ENCODE measurements at places on chromosomes 11 and 22.

- no peak for DNase-seq
Measured at GRCh38 chr22:19543970-19544708, 19.9 kb upstream of the CLDN5 start.

GRCh38 chr11:1933416-1934334 lies 13.5 kb upstream of the MRPL23 start:
- no peak for DNase-seq

DNA sequence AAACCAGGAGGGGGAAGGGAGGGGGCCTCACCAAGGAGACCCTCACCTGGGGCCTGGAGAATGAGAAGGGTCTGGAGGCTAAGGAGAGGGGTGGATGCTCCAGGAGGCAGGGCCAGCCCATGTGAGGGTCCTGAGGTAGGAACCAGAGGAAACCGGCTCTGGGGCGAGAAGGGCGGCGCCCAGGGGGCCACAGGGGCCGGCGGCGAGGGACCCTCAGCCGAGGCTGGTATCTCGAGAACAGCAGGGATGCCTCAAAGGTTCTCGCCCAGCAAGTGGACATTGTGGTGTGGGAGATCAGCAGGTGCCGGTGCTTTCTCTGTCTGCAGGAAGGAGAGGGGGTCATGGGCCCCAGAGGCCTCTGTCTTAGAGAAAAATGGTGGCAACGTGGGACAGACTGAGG lies 47.9 kb downstream of the CDKN1C start:
- DNase-seq = no peak

DNA sequence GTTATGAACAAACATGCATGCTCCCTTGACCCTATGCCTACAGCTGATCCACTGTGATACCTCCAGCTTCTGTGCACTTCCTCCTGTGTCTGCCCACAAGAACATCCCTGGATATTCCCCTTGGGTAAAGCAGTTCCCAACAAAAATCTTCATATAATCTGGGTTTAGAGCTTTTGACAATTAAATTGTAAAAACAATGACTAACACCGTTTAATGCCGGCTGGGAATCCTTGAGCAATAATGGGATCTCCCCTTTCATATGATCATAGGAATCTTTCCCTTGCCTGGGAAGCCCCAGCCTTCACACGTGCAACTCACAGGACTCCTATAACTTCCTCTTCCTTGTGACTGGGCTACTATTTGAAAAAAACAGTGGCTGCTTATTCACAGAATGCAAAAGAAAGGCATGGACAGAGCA lies 6.3 kb upstream of the ZC3H12C start:
- no peak for DNase-seq

GRCh38 chr11:3194016-3194816 lies 24.4 kb downstream of the MRGPRG start:
- no peak for DNase-seq

GRCh38 chr11:79807506-79807905 lies 366.7 kb upstream of the TENM4 start:
- DNase-seq = no peak

- DNase-seq = no peak
Measured at GRCh38 chr11:102026959-102027358, 20.3 kb upstream of the CFAP300 start.

DNA sequence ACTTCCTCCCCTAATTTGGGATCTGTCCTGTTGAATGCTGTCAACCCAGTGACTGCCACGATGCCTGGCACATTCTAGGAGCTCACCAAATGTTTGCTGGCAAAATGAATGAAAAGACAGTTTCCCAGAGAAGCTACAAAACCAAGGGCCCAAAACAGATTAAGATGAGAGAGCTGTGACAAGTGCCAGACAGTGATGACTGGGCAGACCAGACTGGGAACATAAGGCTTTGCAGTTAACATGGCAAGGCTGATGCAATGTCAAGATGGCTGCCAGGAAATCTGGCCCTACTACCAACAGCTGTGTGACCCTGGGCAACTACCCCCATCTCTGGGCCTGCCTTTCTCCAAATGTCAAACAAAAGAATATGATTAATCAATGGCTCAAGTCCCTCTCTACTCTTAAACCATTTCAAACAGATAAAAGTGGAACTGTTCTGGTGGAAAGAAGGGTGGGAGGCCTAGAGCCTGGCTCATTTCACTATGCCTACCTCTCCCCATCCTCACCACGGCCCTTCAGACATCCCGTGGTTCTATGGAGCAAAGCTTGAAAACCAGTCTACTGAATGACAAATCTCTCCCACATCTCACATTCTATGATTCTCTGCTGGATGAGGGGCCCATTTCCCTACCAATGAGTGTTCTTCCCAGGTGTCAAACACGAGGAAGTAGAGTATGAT lies 12.8 kb downstream of the AP1B1 start:
- peak; percentile 85 for DNase-seq

DNA sequence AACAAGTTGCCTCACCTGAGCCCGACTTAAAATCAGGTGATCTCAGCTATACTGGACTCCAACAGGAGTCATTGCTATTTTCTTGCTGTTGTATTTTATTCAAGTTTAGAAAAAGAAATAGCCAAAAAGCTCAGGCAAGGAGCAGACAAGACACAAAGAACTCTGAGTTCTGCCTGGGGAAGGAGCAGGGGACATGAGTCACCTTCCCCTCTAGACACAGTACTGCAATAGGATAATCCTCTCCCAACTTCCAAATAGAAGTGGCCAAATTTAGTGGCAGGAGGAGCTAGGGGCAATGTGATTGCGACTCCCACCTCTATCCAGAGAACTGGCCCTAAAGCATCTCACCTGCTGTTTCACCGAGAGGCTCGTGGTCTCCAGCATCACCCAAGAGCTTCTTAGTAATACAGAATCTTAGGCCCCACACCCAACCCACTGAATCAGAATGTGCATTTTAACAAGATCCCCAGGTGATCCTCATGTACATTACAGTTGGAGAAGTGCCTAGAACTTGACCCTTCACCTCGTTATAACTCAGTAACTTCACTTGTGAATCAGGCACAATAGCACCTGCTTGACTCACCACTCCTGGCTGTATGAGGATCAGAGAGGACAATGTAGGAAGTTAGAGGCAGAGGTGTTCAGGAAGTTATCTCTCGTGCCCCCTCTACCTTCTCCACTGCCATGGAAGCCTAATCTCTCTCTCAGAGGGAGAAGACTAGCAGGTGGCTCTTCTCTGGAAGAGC lies 56.8 kb upstream of the FBXO3 start:
- no peak for DNase-seq

DNA sequence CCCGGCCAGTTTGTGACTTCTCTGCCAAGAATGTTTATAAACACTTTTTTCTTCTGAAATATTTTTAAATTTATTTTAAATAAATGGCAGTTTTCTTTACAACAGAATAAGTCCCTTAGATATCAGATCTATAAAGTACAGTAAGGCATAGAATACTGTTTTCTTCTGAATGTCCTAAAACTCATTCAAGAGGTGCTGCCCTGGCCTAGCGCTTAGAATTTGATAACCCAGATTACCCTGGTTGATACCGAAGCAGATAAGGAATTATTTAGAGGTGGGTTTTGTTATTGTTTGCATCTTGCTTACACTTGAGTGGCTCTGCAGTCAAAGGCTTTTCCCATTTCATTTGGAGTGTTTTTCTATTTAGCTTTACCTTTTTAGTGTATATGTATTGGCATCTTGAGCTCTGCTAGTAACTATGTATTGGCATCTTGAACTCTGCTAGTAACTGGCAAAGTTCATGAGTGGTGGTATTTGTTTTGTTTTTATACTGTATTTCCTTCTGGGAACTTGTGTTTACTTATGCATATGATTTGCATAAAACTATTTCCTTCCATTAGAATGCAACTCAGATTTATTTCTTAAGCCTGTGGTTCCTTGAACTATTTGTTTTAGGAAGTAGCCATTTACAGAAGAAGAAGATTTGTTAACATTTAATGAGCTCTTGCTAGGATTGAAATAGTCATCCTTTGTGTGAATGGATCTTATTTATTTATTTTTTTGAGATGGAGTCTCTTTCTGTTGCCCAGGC lies 1.2 kb downstream of the ACAD8 start:
- no peak for DNase-seq

- no peak for DNase-seq
Measured at GRCh38 chr11:76778874-76779273, 4.3 kb upstream of the TSKU start.

DNA sequence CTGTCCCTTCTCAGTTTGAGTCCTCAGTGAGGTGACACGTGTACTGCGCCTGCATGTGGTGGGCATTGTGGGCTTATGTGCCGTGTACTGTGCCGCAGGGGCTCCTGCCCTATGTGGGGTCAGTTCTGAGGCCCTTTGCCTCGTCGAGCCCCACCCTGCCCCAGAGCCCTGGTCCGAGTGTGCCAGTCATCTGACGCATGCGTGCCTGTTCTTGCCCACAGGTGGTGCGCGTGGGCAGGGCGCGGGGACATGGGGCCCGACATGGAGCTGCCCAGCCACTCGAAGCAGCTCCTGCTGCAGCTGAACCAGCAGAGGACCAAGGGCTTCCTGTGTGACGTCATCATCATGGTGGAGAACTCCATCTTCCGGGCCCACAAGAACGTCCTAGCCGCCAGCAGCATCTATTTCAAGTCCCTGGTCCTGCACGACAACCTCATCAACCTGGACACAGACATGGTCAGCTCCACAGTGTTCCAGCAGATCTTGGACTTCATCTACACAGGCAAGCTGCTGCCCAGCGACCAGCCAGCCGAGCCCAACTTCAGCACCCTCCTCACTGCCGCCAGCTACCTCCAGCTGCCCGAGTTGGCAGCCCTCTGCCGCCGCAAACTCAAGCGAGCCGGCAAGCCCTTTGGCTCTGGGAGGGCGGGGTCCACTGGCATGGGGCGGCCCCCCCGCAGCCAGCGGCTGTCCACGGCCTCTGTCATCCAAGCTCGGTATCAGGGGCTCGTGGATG lies 22.3 kb upstream of the TMEM191C start:
- no peak for DNase-seq

DNA sequence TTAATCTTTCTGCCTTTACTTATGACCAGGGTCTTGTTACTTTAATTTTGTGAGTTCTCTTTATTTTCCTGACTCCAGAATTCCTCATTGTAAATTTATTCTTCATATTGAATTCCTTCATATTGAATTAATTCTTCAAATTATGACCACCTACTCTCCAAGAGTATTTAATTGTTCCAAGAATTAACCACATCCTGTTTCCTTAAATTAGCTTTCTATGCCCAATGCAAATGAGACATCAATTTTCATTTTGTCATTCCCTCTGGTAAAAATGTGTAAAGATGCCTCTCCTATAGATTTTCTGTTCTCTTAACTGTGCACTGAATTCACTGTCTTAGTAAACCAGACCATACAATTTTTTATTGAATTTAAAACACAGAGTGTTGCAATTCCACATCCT lies 211.2 kb upstream of the GRIA4 start:
- DNase-seq = no peak

DNA sequence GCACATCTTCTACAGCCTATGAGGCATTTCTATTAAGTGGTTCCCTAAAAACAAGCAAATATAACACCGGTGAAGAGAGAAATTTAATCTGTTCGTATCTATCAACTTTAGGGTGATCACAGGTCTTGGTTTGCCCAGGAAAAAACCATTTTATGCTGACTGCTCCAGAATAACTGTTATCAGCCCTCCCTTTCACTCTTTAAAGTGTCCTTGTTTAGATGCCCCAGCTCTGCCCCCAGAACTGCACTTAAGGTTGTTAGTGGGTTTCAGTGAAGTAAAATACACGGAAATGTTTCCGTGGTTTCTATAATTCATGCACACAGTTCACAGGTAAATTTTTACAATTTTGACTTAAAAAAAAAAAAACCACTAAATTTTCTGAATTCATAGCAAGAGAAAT lies 70.0 kb downstream of the NARS2 start:
- DNase-seq = no peak

DNA sequence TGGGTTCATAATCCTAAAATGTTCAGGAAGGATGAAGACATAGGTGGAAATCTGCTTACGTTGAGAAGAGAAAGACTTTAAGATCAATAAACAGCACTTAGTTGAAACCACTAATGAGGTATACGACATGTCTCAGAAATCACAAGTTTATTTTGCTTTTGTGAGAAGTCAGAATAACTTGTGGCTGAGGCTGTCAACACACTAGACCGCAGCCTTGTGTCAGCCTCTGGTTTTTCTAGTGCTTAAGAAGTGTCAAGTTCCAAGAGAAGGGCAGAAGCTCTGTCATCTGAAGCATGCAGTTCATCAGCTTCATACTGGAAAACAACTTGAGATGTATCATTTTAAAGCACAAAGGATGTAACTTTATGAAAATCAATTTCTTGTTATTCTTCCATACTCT lies 420.9 kb downstream of the METTL15 start:
- DNase-seq = no peak

GRCh38 chr11:61415381-61415780 lies 14.4 kb downstream of the CPSF7 start:
- no peak for DNase-seq

DNA sequence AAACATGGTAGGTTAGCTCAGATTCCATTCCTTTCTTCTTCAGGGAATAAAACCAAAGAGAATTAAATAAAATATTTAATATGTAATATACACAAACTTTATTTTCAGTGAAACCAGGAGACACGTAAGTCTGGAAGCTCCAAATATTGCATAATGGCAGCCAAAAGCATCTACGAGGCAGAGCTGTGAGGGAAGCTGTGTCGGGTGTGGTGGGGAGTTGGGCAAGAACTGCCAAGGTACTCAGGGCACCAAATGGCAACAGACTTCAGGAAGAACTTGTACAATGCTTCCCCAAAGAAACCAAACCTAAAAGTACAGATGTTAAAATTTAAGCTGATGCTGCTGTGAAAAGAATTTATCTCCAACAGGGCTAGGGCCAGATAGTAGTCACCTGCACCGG lies 47.5 kb upstream of the C11orf87 start:
- no peak for DNase-seq

- no peak for DNase-seq
Measured at GRCh38 chr22:35592418-35592967, 24.6 kb downstream of the MB start.

- DNase-seq = no peak
Measured at GRCh38 chr22:23219317-23219716, 39.0 kb downstream of the BCR start.

DNA sequence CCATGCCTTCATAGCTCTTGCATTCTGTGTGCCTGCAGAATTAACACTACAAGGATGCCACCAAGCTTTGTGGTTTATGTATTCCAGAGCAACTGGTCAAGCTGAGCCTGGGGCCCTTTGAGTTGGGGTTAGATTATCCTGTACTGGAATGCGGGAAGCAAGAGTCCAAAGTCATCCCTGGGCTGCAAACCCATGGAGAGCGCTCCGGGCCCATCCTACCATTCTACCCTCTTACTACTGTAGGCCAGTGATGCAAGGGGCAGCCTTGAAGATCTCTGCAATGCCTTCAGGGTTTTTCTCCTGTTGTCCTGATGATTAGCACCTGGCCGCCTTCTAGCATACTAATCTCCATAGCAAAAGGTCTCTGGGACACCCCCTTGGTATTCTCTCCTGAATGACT lies 51.3 kb downstream of the TUG1 start:
- DNase-seq = no peak

All from hematopoietic multipotent progenitor cell treated with erythropoietin and hydrocortisone succinate and interleukin-3 and kit ligand, for 17 days (in vitro differentiated cells).